MCF 10A (cell line): ENCODE measurements at places on chromosomes 7 and 10.

DNA sequence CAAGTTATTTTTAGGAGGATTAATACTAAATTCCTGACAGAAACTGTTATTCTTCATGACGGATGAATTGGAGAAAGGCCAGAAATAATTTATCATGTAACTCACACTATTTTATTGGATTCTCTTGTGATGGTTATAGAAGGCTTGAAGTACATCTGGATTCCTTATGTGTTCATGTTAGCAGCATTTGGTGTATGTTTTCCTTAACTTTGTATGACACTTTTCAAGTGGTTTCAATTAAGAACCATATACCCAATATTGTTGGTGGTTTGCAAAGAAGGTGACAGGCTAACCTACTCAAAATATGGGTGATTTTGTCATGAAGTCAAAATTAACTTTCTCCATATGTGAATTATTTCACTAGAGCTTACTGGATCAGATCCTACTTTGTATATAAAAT, 532.2 kb upstream of the CNTNAP2 start:
- no peak for DNase-seq

DNA sequence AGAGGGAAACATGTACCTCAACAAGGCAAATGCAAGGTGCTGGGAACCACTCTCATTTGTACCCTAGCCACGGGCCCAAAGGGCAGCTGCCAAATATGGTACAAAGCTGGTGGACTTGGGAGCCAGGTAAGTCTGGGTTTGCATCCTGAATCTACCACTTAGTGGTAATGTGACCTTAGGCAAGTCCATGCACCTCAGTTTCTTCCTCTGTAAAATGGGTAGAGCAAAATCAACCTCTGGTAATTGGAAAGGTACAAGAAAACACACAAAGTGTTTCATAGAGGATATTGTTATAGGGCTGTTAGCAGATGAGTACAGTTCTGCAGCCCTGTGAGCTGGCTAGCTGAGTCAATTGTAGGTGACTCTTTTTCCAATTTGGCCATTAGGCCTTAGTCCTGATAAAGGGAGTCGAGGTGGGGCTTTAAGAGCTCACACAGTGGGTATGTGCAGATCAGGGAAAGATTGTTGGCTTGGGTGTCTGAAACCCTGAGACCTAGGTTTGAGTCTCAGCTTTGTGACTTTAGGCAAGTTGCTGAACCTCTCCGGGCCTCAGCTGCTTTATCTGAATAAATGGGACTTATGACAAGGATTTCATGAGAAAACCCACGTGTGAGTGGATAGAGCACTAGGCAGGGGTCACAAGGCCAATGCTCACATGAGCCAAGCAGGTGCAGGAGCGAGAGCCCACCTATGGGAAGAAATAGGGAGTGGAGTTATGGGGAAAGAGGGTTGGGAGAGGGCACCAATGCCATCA, 121.3 kb upstream of the GDF10 start:
- no peak for DNase-seq

- no peak for DNase-seq
Observed at GRCh38 chr7:130880668-130881067, 146.7 kb upstream of the KLF14 start.

DNA sequence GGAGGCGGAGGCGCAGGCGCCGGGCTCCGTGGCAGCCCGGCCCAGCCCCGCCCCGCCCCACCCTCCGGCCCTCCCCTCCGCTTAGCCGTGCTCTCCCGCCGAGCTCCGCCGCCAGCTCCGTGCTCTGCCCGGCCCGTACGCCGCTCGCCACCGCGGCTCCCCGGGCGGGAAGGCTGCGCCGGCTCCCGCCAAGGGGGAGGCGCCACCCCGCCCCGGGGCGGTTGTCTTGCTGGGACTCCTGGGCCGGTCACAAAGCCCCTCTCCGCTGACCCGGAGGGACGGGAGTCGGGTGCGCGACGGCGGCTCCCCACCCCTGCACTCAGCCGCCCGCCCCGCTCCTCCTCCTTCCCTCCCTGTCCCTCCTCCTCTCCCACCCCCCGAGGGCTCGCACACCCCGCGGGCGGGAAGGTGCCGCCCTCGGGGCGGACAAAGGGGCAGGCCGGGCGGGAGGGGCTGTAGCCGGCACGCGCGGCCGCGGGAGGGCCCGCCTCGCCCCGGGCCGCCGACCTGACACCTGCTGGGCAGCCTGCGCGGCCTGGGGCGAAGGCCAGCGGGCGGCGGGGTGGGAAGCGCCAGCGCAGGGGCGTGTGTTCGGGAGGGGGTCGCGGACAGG, 11.5 kb upstream of the SP8 start:
- DNase-seq = peak; percentile 57

GRCh38 chr10:100520811-100521210, 1.1 kb upstream of the SEC31B start:
- DNase-seq = peak; percentile 41

- DNase-seq = no peak
Observed at GRCh38 chr7:141225916-141226618, 152.2 kb downstream of the TMEM178B start.

DNA sequence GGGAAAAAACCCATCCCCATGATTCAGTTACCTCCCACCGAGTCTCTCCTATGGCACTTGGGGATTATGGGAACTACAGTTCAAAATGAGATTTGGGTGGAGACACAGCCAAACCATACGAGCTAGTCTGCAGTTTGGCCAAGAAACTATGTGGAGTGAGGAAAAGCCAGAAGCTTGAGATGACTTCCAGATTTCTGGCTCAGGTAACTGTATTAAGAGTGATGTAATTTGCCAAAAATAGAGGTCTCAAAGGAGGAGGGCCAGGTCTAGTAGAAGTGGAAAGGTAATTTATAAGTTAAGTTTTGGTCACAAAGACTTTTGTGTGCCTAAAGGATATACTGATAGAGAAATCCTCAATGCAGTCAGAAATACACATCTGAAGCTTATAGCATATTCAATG, 279.7 kb upstream of the MGMT start:
- DNase-seq = no peak

GRCh38 chr7:115060095-115060870, 138.4 kb downstream of the MDFIC start:
- DNase-seq = no peak

GRCh38 chr7:43276547-43276946, 164.1 kb downstream of the HECW1 start:
- no peak for DNase-seq

GRCh38 chr7:77752016-77752415, 46.2 kb downstream of the TMEM60 start:
- DNase-seq = no peak

DNA sequence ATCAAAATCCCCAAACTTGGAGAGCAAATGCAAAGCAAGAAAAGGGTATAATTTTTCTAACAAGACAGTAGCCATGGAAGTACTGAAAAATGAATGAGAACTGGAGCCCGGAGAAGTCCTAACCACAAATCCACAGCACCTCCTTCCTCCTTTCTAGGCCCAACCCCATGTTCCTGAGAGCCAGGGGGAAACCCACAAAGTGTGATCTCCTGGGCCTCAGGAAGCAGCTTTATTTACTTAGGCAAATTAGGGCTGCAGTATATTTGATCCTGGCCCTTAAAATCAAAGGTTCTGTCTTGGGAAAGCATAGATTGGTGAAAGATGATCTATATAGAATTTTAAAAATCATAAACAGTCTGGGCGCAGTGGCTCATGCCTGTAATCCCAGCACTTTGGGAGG, 103.0 kb downstream of the DOCK4 start:
- peak; percentile 64 for DNase-seq

GRCh38 chr10:76088008-76088407, 656.6 kb downstream of the LRMDA start:
- no peak for DNase-seq

GRCh38 chr10:26839966-26840627, 20.7 kb downstream of the ABI1 start:
- DNase-seq = no peak

GRCh38 chr7:22662556-22663356, 64.2 kb upstream of the IL6 start:
- DNase-seq = no peak

DNA sequence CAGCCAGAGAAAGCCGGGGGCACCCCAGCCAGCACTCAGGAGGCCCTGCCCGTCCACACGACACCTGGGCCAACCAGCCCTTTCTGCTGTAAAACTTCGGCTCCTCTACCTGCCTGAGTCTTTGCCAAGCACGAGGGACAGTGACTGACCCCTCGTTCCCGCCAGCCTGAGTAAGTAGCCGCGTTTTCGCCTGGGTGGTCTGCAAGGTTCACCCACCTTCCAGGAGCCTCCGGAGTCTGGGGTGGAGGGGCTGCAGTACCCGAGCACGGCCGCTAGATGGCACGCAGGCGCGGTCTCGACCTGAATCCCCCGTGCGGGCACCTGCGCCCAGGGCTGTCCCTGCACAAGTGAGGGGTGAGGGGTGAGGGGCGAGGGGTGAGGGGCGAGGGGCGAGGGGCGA, 192.7 kb downstream of the PTPRN2 start:
- peak; percentile 48 for DNase-seq

DNA sequence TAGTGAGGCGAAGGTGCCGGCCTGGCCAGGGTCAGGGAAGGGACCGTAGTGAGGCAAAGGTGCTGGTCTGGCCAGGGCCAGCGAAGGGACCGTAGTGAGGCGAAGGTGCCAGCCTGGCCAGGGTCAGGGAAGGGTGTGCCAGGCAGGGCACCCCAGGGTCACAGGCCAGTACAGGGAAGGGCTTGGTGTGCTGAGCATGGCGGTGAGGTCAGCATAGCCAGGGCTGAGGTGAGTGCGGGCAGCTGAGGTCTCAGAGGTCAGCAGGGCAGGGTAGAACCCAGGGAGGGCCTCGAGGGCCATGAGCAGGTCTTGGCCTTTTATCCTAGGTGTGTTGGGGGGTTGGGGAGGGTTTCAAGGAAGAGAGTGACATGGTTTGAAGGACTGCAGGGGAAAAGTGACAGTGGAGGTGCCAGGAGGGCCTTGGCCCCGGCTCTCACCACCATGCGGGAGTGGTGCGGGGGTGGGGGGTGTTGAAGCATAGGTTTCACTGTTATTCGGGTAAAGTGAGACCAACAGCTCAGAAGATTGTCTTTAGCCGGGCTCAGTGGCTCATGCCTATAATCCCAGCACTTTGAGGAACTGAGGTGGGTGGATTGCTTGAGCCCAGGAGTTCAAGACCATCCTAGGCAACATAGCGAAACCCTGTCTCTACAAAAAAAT, 93.3 kb downstream of the CHST15 start:
- DNase-seq = no peak

GRCh38 chr10:36766940-36767339, 358.5 kb upstream of the ANKRD30A start:
- DNase-seq = no peak

- no peak for DNase-seq
Observed at GRCh38 chr7:1857487-1858421, 187.7 kb downstream of the ELFN1 start.

- DNase-seq = no peak
Observed at GRCh38 chr7:44394112-44394447, 68.7 kb upstream of the CAMK2B start.

DNA sequence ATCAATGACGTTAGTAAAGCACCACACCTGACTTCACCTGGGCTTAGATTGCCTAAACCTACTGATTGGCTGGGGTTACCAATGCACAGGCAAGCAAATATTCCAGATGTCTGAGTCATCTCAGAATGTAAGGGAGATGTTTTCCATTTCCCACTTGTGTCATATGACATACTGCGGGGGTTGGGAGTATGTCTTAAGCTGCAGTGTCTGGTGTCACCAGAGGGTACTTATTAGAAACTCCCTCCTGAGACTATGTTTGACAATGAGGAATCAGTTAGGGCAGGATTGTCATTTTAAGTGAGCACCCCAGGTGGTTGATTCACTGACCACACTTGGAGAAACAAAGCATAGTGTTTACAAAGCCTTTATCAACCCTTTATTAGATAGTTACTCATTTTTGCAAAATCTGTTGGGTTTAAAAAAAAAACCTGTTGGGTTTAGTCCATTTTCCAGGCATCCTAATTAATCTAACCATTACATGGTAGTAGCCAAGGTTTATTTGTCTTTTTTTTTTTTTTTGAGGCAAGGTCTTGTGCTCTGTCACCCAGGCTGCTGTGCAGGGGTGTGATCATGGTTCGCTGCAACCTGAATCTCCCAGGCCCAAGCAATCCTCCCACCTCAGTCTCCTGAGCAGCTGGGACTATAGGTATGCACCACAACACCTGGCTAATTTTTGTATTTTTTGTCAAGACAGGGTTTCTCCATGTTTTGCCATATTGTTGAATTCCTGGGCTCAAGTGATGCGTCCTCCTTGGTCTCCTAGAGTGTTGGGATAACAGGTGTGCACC, 72.5 kb downstream of the CDK6 start:
- peak; percentile 86 for DNase-seq

GRCh38 chr7:14542624-14543023, 359.9 kb downstream of the DGKB start:
- no peak for DNase-seq

- DNase-seq = no peak
Observed at GRCh38 chr7:70210936-70211310, 612.6 kb downstream of the AUTS2 start.

- no peak for DNase-seq
Observed at GRCh38 chr10:7817984-7818294, 366 bp upstream of the TAF3 start.

DNA sequence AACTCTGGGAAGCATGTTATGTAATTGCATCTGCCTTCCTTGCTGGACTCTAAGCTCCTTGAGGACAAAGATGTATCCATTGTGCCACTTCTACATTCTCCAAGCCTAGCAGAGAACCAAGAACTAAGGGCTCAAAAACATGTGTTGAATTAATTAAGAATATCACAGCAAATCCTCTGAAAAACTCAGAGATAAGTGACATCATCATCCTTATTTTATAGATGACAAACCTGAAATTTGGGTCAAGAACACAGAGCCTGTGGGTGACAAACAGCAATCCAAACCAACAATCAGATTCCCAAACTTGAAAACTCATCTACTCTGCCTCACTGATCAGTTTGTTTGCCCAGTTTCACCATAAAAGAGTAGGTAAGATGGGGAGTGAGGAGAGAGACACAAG, 503.6 kb upstream of the LRRN3 start:
- DNase-seq = no peak

DNA sequence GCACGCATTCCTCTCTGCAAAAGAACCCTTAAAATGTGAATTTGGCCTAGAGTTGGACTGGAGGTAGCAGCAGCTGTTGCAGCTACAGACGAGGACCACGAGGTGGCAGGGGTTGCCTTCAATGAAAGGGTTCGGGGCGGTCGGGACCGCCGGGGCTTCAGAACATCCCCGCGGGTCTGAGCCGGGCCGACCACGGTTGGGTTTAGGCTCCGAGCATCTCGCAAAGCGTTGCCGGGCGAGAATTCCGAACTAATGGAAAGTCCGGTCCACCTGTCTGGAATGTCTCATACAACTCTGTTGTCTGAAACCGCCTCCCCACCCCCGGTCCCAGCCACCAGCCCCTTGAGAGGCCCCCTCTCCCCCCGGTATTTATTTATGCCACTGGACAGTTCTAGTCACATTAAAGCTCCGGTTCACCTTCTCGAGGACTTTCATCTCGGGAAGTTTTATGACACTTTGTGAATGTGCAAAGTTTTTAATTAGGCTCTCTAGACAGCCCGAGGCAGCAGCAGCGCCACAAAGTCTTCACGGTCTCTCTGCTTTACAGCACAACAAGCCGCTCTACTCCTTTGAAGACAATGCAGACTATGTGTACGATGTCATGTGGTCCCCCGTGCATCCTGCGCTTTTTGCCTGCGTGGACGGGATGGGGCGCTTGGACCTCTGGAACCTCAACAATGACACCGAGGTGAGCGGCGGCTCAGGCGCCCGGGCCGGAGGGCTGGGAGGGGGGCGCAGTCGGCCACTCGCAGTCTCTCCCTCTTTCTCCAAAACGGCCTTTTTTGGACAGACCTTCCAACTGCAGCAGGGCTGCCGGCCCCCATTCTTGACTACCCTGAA, 246.2 kb downstream of the SLC25A13 start:
- peak; percentile 57 for DNase-seq
